ENCODE measurements at places on chromosomes 7 and 10.

- no peak for DNase-seq
Observed at GRCh38 chr7:732094-732541, 5.0 kb upstream of the PRKAR1B start.

DNA sequence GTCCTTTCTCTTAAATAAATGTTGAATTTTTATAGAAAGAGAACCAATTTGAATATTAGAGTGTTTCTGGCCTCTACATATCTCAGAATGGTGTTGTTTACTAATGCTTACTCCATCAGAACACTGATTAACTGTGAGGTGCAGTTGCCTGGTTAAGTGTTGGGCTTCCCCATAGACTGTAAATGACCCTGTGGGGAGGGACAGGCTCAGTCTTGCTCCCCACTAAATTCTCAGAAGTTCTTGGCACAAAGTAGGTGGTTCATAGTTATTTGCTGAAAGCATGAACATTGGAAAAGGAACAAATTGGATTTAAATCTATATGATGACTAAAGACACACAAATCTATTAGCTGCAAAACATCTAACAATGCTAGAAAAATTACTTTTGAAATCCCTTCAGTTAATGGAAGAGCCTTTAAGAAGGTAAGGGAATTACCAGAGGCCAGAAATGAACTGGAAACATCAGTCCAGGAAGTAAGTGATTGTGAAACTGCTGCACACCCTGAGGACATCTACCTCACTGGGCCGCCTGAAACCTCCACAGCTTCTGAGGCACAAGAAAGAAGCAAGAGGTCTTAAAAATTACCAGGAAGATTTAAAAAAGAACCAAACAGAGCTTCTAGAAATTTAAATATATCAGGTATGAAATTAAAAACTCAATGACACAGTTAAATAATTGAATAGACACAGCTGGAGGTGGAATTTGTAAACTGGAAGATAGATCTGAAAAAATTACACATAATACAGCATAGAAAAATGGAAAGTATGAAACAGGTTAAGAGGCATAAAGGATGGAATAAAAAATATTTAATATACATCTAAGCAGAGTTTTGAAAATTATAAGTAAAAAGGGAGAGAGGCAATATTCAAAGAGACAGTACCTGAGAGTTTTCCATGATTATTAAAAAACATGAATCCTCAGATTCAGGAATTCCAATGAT, 17.8 kb upstream of the COMTD1 start:
- DNase-seq: no peak

GRCh38 chr7:158663428-158663741, 41.2 kb downstream of the NCAPG2 start:
- no peak for DNase-seq

DNA sequence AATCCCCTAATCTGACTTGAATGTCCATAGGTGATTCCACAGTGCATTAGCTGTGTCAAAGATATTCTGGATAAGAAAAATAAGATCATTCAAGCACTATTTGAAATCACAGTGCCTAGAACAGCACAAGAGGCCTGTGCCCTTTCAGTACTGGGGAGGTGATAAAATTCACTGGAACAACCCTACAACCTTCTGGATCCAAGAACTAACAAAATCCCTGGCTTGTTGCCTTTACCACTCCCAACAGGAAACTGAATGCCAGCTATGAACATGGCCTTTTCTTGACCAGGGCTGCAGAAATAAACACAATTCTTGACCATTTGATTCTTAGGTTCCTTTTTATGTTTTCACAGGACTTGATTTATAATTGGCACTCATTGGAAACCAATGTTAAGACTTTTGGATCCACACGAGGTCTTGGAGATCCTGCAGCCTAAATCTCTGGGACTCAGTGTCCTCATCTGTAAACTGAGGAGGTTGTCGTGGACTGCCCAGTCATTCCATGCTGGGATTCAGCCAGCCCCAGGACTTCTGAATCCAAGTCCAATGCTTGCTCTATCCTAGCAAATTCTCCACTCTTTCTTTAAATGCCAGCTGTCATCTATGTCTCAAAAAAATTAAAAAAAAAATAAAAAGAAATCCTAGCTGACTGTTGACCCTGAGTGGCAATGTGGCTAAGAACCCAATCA, 624.7 kb downstream of the KCNMA1 start:
- DNase-seq: no peak

DNA sequence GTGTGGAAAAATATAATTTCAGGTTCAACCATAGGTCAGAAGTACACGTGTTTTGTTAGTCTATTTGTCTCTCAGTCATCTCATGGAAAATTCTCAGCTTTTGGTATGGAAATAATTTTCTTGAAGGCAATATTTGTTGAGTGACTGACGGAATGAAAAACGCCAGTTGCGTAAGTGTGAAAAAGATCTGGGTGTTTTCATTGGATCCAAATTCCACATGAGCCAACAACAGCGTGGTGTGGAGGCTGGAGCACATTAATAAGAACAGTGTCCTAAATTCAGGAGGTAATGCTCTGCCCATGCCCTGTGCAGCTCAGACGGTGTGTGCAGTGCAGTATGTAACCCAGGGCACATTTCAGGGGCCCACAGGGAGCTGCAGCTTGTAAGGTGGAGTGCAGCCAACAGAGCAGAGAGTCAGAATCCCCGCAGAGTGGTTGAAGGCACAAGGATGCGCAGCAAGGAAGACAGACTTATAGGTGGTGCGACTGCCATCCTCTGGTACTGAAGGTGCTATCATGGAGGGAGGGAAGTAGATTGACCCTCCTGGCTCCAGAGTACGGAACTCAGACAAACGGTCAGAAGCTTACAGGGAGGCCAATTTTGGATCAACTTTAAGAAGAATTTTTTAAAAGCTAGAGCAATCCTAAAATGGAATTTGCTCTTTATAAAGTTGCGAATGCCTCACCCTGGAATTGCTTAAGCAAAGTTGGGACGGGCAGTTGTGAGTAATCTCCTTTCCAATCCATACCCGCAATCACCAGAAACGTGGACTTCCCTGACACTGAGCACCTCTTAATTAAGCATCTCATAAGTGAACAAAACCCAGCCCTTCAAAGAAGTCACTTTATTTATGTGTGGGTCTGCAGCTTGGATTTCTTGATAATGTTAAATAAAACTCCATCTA, 38.0 kb downstream of the EGFR start:
- DNase-seq: no peak

DNA sequence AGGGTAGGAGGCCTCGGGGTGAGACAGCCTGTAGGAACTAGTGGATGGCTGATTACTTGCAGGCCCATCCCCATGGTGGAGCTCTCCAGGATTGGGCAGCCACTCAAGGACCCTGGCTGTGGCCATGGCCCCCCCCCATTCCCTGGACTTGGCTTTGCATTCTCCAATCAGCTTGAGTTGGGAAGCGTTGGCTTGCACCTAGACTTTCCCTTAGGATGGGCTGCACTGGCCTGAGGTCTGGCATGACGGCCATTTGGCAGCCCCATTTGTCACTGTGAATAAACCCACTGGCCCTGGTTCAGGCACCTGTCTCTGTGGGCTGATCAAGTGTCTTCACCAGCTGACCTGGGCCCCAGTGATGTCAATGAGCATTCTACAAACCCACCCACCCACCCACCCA, 41.4 kb downstream of the RAMP3 start:
- DNase-seq: no peak

DNA sequence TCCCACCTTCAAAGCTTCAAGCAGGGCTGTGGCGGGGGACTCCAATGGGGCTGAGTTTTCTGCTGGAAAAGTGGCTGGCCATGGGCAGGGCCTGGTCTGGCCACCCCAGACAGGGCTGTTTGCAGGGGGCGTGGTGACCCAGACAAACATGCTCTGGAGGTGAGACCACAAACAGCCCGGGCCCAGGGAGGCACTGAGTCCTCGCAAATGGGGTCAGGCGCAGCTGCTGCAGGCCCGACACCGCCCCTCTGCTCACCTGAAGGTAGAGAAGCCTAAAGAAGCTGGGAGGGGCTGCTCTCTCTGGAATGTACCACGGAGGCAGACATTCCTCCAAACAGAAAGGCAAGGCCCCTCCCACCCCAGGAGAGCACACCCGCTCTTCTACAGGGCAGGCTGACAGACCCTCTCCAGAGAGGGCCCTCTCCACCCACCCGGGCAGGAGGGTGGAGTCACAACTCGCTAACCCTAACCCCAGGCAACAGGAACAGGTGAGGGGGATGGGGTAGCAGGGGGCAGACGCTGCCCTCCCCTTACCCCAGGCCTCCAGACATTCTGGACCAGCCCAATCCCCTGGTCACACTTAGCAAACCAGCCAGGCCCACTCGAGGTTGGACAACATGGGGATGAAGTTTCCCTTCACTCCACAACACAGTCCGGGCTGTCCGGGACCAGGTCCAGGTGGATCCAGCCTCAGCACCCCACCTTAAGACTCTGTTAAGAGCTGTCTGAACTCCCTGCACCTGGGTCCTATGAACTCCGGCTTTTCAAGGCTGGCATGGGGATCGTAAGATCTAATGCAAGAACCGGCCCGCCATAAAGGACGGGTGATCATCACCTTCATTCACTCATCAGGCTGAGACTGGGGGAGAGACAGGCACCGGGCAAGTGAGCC, 32.3 kb downstream of the OAT start:
- DNase-seq: no peak

DNA sequence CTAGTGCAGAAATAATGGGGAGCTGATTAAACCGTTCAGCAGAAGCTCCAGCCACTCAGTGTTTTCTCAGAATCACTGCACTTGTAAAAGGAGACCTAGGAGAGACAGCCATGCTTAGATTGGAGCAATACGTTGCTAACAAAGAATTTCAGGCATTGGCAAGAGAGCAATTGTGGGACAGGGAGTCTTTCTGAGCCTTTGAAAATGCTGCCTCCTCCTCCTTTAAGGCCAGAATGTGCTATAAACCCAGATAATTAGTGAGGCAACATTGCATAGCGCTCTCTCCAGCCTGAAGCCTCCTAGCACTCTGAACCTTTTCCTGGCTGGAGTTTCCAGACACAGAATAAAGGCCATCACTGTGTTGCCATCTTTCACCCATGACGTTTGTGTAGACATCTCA, 18.5 kb upstream of the PTPRN2 start:
- DNase-seq: no peak

DNA sequence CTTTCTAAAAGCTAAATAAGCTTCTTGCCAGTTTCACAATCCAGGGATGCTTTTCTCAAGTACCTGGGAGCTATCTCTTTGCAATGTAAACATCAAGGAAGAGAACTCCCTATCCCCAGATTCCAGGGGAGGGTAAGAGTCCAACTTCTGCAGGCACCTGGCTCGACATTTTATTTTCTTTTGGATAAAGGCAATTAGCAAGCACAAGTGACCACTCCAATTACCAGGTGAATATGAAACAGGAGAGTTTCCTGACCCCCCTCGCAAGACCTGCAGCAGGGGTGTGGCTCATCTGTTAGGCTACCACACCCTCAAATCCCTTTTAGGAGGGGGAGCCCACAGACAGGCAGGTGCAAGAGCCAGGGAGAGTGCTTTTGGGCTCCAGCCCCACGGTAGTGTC, 28.6 kb upstream of the LANCL2 start:
- no peak for DNase-seq

GRCh38 chr7:117010375-117011133, 57.3 kb downstream of the ST7 start:
- DNase-seq: peak; percentile 85

DNA sequence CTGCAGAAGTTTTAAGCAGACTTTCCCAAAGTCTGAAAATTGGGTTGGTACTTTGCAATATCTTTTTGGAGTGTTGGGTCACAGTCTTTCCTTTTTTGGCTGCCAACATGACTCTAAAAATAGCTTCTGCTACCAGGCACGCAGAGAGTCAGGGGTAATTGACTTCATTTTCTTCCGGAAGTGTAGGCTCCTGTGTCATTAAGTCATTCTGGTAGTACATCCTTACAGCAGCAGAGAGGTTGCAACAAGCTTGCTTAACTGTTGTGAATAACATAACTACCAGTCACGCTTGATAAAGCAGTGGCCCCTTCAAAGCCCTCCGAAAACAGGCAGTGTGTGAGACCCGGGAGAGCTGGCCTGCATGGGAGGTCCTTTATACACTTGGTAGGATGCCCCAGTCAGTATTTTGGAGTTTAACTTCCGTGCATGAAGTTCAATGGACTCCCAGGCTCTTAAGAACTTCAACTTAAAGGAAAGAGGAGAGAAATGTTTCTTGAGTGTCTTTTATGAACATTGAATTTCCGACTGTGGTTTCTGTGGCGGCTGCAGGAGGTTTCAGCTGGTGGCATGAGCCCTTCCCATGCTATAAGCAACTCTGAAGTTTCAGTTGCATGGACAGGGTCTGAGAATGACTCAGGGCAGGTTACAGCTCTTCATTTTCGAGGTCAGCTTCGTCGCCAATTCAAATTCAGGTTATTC, 310.7 kb downstream of the GALNT17 start:
- peak; percentile 2 for DNase-seq

DNA sequence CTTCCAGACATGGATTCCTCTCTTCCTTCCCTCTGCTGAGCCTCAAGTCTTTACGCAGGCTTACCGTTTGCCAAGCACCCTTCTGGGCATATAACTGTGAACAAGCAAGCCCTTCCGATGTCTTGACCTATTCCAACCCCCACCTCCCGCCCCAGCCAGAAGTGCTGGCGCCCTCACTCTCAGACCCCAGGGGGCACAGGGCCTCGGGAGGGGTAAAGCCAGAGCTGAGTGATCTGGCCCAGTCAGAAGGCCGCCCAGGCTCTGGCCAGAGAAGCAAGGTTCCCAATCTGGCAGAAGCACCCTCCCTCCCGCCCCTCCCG, 1.2 kb downstream of the PRRT4 start:
- no peak for DNase-seq

DNA sequence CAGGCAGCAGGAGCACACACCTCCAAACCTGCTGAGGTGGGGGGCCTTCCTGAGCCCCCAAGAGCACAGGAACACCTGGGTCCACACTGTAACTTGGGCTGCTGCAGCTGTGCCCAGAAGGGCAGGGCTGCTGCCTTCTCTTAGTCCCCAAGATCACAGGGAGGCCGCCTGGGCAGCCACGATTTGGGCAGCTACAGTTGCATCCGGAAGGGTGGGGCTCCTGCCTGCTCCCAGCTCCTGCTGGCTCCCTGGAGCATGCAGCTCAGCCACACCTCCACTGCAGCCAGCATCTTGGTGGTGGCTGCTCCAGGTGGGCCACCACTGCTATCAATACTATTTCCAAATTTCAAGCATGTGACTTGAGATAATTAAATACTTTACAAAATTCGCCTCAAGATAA, 38.5 kb upstream of the AGMO start:
- DNase-seq: no peak

GRCh38 chr10:123787566-123787965, 104.0 kb downstream of the CPXM2 start:
- DNase-seq: no peak

- no peak for DNase-seq
Observed at GRCh38 chr10:6654571-6654970, 74.5 kb upstream of the PRKCQ start.

GRCh38 chr10:36602374-36602773, 523.0 kb upstream of the ANKRD30A start:
- DNase-seq: no peak

GRCh38 chr10:12507165-12507850, 158.0 kb downstream of the CAMK1D start:
- peak; percentile 15 for DNase-seq

GRCh38 chr7:112649560-112649959, 140.6 kb downstream of the TMEM168 start:
- DNase-seq: no peak
